ENCODE measurements at places on chromosomes 5 and 9. TPM values are rescaled to one million over a fixed set of nuclear protein-coding genes. Genes with fewer than 3 reads are reported as not detected.
A peak's percentile ranks its signal among the peaks of the same experiment; 100 is the strongest.

DNA sequence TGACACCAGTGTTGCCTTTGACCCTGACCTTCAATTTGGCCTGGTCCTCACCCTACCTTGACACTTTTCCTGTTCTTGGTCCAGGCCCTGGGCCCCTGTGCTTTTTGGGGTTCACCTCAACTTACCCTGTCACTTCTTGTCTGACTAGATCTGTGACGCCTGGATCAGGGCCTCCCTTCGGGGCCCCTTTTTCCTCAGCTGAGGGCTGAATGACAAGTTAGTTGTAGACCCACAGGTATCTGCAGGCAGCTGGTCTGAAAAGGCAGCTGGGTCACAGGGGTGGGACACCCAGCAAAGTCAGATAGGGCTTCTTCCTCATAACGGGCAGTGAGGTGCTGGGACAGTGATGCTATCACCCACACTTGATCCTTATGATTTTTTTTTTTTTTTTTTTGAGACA, 10.0 kb upstream of the MYORG start:
- no peaks in the 10 kb centered on the region for H3K36me3 ChIP-seq
- peaks cover 5% of the 10 kb centered on the region for H3K27me3 ChIP-seq
- no peak overlapping the region for H3K27ac ChIP-seq
- DNase-seq, result no peak

- H3K4me1 ChIP-seq, result peaks cover 9% of the 10 kb centered on the region
- peak overlapping the region; percentile 76 for H3K27ac ChIP-seq
- H3K36me3 ChIP-seq, result no peaks in the 10 kb centered on the region
- H3K4me3 ChIP-seq, result no peak overlapping the region
- no peaks in the 10 kb centered on the region for H3K27me3 ChIP-seq
- peak; percentile 20 for DNase-seq
Measured at GRCh38 chr9:115444959-115445358, 327.0 kb upstream of the TNC start.

DNA sequence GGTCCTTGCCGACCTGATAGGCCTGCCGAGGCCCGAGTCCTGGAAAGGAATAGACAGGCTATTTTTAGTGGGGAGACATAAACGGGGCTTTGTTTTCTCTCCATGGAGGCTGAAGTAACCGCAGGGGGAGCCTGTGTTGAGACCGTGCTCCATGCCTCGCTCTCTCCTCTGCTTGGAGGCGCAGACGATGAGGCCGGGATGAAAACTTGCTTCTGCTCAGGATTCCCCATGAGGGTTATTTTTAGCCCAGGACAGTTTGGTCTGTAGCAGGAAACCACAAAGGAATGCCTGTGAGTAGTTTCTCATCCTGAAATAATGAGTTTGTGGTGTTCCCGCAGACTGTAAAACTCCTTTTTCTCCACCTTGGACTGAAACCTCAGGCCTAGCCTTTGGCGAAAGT, 81.9 kb upstream of the RARS1 start:
- DNase-seq, result peak; percentile 45
- H3K36me3 ChIP-seq, result no peaks in the 10 kb centered on the region
- H3K27ac ChIP-seq, result peak overlapping the region; percentile 60
- H3K27me3 ChIP-seq, result no peaks in the 10 kb centered on the region
- peaks cover 9% of the 10 kb centered on the region for H3K4me1 ChIP-seq
- H3K4me3 ChIP-seq, result no peak overlapping the region

Gene AQP7
- 8.5 TPM for total RNA-seq

DNA sequence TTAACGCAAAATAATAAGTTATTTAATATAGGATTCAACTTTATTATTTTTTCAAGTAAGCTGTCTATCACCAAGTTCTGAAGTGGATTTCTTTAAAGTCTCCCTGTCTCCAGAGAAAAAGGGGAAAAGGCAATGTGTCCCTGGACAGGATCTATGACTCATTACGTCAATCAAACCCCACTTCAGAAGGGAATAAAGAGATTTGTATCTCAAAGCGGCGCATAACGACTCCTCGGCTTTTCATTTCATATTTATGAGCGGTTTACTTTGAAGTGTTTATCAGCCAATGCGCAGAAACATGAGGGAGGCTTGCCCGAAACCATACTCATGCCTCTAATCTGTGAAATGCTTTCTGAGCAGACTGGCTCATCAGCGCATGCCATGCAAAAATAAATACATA, 938.6 kb upstream of the WWC1 start:
- H3K27me3 ChIP-seq, result no peaks in the 10 kb centered on the region
- H3K27ac ChIP-seq, result no peak overlapping the region
- no peak for DNase-seq
- no peak overlapping the region for H3K4me3 ChIP-seq

Gene MYMK
- total RNA-seq, result not detected

DNA sequence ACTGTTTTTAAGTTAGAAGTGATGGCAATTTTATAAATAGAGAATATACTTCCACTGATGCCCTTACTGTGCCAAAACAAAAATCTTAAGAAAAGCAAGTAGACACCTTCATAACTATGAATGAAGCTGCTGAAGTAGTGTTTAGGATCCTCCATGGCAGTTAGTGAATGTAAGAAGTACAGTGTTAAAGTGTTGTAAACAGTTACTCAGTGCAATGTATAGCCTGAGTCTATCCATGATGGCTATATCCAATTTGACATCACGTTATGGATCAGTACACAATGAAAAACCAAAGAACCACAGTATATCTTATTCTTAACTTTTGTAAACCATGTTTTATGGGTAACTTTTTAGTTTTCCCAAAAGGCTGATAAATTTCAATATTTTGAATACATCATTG, 7.1 kb downstream of the CCNG1 start:
- no peaks in the 10 kb centered on the region for H3K27me3 ChIP-seq
- no peak for DNase-seq
- H3K4me3 ChIP-seq, result no peak overlapping the region
- H3K4me1 ChIP-seq, result peaks cover 16% of the 10 kb centered on the region
- peaks cover 6% of the 10 kb centered on the region for H3K36me3 ChIP-seq

DNA sequence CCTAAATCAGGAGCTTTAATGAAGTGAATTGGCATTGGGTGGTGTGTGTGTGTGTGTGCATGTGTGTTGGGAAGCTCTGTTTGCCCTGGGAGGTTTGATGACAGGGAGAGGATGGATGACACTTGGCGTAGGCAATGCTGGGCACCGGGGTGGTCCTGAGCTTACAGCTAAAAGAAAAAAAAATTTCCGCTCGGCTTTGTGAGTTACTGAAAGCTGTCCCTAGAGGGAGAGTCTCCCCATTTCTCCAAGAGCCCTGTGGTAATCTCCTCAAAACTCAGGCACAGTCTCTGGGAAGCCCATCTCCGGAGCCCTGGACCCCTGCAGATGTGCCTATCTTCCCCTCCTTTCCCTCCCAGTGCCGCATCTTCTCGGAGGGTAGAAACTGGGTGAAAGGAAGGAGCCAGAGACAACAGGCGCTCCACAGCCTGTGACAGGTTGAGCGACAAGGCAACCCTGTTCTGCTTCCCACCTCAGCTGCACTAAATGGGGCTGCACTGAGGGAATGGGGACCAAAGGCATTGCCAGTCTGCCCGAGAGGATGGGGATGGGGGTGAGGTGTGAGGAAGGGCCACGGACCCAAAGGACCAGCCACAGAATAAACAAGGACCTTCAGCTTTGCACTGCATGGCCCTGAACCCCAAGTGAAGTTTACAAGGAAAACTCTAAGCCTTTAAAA, 35.8 kb upstream of the TIFAB start:
- peaks cover 34% of the 10 kb centered on the region for H3K4me1 ChIP-seq
- no peak for DNase-seq
- peaks cover 87% of the 10 kb centered on the region for H3K27me3 ChIP-seq
- H3K27ac ChIP-seq, result no peak overlapping the region

GRCh38 chr9:111037708-111038330, 451 bp downstream of the LPAR1 start:
- H3K4me3 ChIP-seq, result peak overlapping the region; percentile 80
- H3K36me3 ChIP-seq, result no peaks in the 10 kb centered on the region
- H3K27me3 ChIP-seq, result no peaks in the 10 kb centered on the region
- peak overlapping the region; percentile 91 for H3K27ac ChIP-seq
- peaks cover 18% of the 10 kb centered on the region for H3K4me1 ChIP-seq
- peak; percentile 88 for DNase-seq

DNA sequence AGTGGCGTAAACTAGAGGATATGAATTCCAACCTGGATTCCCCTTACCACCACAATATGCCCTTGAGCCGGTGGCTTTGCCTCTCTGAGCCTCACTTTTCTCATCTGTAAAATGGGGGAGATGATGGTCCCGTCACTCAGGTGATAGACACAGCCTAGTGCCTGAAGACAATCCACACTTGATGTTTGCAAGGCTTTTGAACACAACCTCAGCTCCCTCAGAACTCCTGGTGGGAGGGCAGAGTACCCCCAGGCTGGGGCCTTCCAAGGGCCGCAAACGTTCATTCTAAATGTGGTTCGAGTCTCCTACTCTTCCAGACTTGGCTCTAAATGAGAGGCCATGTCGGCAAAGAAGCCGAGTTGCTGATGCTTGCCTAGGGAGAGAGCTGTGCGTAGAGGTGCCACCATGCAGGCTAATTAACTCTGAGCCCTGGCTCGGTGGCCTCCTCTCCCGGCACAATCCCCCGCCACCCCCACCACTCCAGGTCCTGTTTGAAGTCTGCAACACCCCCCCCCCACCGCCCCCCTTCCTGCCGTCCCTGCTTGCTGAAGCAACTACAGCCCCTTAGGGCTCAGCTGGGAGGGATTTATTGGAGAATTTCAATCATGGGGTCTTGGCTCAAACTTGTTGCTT, 97.7 kb upstream of the LMX1B start:
- H3K27ac ChIP-seq, result no peak overlapping the region
- H3K4me1 ChIP-seq, result peaks cover 9% of the 10 kb centered on the region
- H3K36me3 ChIP-seq, result no peaks in the 10 kb centered on the region
- no peak for DNase-seq
- no peak overlapping the region for H3K4me3 ChIP-seq

Gene OR1J2
- not detected for total RNA-seq

DNA sequence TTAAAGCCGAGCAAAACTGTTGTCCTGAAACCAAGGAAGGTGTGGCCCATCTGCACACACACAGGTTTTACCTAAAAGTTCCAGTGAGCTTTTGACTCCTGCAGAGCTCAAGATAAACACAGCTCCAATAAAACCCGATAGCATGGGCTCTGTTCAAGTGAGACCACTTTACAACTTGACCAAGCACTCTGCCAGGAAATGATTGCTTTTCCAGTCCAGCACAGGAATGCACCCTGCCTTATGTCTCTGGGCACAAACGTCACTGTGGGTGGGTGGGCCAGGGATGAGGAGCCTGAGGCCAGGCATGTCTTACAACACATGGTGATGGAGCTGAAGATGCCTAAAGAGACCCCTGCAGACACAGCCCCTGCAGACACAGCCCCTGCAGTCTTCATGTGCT, 115.3 kb downstream of the ROR2 start:
- H3K4me3 ChIP-seq, result no peak overlapping the region
- H3K36me3 ChIP-seq, result no peaks in the 10 kb centered on the region
- DNase-seq, result peak; percentile 50
- H3K4me1 ChIP-seq, result peaks cover 61% of the 10 kb centered on the region
- H3K27me3 ChIP-seq, result no peaks in the 10 kb centered on the region
- H3K27ac ChIP-seq, result peak overlapping the region; percentile 94

Gene CHSY3
- total RNA-seq, result 23.6 TPM

Gene KLF4
- total RNA-seq, result 66.8 TPM

DNA sequence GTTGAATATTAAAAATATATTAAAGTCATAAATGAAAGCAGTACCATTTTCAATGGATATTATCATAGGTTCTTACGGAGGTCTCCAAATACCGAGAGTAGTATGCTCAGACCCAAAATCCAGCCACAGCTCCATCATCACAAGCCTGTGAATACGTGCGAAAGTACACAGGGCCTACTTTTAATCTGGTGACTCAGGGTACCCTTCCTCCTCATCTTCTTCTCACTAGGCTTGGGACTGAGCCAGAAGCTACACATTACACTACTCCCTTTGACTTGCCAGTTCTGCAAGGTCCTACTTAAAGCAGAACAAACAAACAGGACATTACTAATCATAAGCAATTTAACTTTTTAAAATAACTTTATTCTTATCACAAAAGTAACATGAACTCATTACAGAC, 7.6 kb upstream of the RIC1 start:
- H3K36me3 ChIP-seq, result no peaks in the 10 kb centered on the region
- no peak overlapping the region for H3K27ac ChIP-seq
- no peaks in the 10 kb centered on the region for H3K4me1 ChIP-seq
- H3K4me3 ChIP-seq, result no peak overlapping the region
- no peak for DNase-seq

DNA sequence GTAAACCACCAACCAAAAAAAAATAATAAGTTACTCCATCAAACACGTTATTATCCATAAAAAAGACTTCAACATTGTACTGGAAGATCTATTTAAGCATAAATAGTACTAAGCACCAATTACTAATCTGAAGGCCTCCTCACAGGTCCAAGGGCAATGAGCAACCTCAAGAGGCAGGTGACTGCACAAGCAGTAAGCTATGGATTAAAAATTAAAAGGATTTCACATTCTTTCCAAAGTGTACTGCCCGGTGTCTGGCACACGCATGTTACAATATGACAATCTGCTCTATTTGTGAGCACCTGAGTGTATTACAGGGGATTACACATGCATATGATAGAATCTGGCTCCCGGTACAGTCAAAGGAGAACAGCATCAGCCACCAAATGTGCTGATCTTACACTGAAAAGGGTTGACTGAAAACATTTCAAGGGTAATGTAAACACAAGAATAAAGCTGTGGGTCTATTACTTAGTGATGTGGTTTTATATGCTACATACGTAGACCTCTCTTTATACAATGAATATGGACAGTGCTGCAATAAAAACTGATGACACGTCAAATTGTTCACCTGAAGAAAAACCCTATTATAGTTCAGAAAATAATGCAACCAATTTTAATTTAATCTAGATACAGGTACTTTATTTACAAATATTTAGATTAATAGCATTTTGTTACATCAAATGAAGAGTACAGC, 22.8 kb downstream of the RAB14 start:
- no peaks in the 10 kb centered on the region for H3K27me3 ChIP-seq
- DNase-seq, result peak; percentile 15
- H3K4me3 ChIP-seq, result no peak overlapping the region
- no peaks in the 10 kb centered on the region for H3K36me3 ChIP-seq
- H3K27ac ChIP-seq, result peak overlapping the region; percentile 14
- H3K4me1 ChIP-seq, result peaks cover 29% of the 10 kb centered on the region

DNA sequence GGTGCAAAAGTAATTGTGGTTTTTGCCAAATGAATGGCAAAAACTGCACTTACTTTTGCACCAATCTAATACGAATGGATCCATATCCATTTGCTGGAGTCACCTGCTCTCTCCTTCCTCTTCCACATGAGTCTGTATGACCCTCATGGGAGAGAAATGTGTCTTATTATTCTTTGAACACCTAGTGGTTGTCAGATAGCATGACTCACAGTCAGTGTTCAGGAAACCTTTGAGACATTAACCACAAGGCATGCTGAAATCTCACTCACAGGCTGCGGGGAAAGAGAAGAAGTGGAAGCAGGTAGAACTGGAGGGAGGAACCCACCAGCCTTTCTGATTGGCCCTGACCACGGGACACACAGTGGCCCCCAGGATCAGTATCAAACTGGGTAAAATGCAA, 222.8 kb upstream of the KLF4 start:
- H3K4me3 ChIP-seq, result no peak overlapping the region
- peaks cover 5% of the 10 kb centered on the region for H3K4me1 ChIP-seq
- peak; percentile 31 for DNase-seq
- peak overlapping the region; percentile 72 for H3K27ac ChIP-seq

GRCh38 chr9:10274988-10275387, 337.8 kb downstream of the PTPRD start:
- no peaks in the 10 kb centered on the region for H3K36me3 ChIP-seq
- H3K27me3 ChIP-seq, result no peaks in the 10 kb centered on the region
- H3K27ac ChIP-seq, result no peak overlapping the region
- no peak for DNase-seq
